Activated naive CD4-positive, alpha-beta T cell (primary cell): ENCODE measurements at places on chromosomes 12 and 14.

DNA sequence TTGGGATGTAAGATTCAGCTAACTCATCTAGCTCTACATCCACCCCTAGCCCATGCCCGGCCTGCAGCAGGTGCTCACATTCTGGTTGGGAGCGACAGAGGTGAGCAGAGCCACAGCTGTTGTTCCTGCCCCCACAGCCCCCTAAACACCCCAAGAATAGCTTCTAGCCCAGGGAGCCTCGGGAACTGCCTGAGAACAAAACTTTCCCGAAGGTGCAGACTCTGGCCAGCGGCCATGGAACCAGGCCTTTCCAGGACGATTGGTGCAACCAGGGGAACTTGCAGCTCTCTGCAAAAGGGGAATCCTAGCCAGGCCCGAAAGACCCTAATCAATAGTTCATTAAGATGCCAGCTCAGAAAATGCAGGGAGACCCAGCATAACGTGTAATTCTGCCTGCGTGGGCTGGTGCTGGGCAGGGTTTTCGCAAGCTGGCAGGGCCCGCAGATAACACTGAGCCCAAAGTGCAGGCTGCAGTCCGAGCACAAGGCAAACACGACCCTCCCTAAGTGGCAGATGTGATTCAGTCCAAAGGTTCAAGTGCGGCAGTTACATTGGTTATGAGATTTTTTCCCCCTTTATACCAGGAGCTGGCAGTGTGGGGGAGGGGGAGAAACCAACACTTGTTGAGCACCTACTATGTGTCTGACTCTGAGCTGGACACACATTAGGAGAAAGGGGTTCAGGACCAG is 122.5 kb upstream of the MAP1LC3B2 start:
- DNase-seq = no peak

DNA sequence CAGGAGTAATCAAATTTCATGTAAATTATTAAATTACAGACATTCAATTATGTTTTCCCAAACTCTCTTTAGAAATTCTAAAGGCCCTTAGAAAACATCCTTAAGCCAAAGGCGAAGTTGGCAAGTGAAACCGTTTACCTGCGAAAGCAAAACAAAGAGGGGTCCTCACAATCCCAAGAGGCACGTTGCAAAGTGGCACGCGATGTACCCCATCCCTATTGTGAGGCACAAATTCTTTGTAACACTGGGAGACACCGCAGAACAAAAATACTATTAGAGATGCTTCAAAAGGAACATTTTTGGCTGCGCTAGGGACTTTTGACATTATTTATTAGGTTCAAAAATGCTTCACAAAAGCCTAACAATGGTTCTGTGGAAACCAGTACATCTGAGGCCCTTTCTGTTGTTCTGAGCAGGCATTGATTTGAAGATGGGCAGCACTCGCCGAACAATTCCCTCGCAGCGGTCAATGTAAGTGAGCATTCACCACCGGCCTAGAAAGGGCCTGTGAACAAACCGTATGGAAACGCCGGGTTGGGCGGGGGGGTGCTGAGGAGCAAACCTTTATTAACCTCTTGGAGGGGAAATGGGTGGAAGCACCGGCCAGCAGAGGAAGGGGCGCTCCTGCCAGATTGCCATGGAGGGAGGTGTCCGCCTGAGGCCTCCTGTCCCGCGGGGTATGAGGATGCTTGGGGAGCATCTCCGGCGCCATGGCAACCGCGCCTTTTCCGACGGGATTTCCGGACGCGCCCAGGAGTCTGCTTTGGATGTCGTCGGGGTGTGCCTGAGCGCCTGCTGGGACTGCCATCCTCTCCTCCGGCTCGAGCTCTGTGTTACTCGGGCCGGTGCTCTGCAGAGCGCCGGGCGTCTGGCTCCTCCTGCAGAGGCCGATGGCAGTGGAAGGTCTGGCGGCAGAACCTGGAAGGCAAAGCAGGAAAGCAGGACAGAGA is 193.9 kb downstream of the C12orf42 start:
- no peak for DNase-seq

DNA sequence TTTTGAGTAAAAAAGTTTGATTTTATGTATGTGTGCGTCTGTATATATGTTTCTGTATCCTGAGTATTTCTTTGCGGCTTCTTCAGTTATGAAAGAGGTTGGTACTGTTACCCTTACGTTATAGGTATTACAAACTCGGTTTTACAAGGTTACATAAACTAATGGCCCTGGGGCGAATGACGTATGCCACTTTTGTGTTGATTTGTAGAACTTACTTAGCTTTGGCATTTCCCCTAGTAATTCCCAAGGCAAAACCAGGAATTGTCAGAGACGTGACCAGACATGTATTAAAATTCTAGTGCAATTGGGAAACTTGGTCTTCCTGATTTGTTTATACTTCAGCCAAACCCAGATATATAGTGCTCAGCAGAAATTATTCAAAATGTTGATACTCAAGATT is 93.3 kb downstream of the DUSP16 start:
- DNase-seq = no peak

DNA sequence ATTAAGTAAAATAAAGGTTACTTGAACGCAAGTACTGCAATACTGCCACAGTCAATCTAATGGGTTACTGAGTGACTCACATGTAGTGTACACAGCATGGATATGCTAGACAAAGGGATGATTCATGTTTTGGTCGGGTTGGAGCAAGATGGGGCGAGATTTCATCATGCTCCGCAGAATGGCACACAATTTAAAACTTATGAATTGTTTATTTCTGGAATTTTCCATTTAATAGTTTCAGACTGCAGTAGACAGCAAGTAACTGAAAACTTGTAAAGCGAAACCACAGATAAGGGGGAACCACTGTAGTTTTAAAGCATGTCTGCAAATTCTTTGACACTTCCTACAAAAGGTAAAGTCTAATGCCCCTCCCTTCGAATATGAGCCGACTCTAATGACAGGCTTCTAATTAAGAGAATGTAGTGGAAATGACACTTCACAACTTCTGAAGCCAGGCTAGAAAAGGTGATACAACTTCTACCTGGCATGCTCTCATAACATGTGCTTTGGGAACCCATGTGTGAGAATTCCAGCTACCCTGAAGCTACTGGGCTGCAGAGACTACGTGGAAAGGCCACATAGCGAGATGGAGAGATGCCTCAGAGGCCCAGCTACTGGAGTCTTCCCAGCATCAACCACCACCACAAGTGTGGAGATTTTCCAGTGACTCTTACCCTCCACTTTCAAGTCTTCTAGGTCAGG is 13.9 kb upstream of the TCP11L2 start:
- DNase-seq = no peak

DNA sequence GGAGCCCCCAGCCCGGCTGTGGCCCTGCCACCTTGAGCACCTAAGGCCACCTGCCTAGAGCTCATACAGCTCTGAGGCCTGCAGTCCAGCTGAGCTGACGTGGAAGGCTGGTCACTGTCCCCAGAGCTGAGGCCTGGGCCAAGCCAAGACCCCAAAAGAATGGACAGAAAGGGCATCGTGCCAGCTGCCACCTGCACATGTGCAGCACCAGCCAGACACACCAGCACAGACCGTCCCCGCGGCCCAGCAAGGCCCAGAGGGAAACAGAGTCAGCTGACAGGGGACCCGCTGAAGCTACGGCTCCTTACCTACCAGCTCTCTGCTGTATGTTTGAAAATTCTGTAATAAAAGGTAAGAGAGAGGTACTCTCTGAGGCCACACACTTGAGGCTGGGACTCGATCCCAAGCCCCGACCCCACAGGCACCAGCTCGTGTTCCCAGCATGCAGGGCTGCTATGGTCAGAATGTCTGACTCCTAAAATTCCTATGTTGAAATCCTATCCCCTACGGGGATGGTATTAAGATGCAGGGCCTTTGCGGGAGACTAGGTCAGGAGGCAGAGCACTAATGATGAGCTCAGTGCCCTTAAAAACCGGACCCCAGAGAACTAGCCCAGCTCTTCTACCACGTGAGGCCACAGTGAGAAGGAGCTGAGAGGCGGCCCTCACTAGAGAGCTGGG is 25.4 kb downstream of the BRF1 start:
- DNase-seq = no peak

DNA sequence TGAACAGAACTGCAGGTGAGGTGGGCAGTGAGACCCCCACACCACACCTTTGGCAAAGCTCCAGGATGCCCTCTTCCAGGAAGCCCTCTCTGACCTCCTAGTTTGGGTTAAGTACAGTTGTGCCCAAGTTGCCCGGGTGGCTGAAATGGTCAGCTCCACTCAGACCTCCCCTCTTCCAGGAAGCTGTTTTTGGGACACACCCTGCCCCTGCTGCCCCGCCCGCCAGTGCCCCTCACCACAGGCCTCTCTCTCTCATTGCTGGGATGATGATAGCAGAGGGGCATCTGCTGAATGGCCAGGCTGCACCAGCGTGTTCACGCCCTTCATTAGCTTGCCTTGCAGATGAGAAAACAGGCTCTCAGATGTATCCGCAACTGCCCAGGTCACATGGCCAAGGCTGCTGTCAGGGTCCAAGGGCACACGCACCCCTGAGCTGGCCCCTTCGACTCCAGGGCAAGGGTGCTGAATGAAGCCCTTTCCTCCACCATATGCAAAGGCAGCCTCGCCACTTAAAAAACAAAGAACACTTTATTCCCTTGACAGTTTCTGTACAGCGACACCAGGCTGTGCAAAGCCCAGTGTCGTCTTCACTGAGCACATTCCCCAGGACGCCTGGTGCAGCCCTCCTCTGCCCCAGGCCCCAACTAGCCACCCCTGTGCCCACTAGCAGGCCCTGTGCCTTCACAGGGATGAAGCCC is 15.5 kb downstream of the SLC25A29 start:
- no peak for DNase-seq

- no peak for DNase-seq
These were observed 140.0 kb downstream of the GRIN2B start for GRCh38 chr12:13841358-13841757.

GRCh38 chr14:49863487-49864281 is 11.1 kb upstream of the NEMF start:
- DNase-seq = no peak

- no peak for DNase-seq
These were observed 6.1 kb downstream of the SDR39U1 start for GRCh38 chr14:24436355-24437019.

DNA sequence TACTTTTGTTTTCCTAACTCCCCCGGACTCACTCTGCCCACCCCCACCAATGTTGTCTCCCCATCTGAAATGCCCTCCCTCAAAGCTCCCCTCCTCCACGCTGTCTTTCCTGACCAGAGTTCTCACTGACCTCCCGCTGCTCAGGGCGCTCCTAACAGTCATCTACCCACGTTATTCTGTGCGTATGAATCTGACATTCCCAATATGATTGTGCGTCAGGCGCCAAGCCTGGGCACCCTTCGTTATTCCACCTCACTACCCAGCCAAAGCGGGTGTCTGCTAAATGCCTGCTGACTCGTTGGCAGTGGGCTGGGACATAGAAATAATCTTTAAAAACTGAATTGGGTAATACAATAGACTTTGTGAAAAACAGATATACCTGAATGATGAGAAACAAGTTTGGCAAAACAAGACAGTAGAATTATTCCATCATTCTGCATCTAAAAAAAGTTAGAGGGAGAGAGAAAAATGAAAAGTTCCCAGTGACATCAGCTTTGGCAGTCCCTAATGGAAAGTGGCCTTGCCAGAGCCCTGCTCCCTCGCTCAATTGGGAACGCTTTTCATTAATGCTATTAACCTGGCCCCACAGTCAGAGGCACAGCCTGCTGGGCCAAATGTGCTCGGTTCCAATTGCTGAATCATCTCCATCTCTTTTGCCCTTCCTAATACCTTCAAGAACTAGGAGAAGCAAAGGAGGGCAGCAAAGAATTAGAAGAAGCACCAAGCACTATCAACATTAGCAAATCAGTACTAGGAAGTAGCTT is 74.0 kb upstream of the PLXNC1 start:
- DNase-seq = no peak

DNA sequence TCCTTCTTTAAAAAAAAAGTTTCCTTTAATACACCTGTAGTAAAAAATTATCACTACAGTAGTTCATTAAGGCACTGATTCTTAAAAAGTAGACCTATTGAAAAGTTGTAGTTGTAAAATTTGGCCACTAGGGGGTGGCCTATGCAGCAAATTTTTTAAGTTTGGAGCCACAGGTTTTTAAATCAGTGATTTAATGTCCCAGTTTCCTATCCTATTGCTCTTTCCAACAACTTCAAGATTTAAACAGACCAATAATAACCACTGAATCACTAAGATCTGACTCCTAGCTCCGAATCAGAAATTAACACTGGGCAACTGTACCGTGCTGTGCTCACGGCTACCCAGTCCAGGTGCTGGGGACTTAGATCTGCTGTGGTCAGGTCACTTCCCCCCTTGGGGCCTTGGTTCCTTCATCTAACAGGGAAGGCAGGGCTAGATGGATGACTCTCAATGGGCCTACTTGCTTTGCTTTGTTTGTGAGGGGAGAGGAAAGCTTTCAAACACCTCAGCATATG is 279.3 kb downstream of the MED13L start:
- no peak for DNase-seq

- no peak for DNase-seq
These were observed 11.1 kb upstream of the ETV6 start for GRCh38 chr12:11638315-11638916.

- DNase-seq = peak; percentile 7
These were observed 785 bp downstream of the MLEC start for GRCh38 chr12:120687578-120688289.

- no peak for DNase-seq
These were observed 44.8 kb downstream of the SSPN start for GRCh38 chr12:26239852-26240815.

DNA sequence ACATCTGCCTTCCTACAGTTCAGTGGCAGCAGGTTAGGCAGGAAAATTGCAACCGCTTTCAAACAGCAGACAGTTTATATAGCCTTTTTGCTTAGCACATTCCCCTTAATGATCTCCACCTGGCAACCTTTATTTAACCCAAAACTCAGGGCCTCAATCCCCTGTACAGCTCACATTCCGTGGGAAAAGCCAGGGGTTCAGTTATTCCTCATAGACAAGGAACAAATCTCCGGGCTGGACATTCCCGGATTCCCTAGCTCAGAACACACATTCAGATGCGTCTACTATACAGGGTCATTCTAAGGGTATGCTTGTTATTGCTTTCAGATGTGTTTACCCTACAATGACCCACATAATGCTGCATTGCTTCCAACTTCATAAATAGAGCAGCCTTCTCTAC is 73.8 kb upstream of the DCN start:
- DNase-seq = no peak

GRCh38 chr12:92786045-92786444 is 83.3 kb downstream of the PLEKHG7 start:
- no peak for DNase-seq

DNA sequence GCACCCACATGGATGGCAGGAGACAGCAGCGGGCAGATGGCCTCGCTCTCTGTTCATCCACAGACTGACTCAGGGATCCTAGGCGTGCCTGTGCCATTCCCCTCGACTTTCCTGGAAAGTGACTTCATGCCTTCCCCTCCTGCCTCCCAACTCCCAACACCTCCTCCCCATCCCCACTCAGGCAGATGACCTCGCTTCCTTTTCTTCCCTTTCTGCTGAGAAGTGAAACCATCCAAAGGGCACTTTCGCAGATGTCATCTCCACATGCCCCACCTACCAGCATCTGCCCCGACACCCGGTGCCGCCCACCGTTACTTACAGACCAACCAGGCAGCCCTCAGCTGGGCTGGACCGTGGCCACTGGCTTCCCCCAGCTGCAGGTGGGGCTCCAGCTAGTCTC is 29.6 kb downstream of the BEGAIN start:
- DNase-seq = no peak
